Chondrocyte (in vitro differentiated cells): ENCODE measurements at places on chromosomes 16 and 17. TPM values are rescaled to one million over a fixed set of nuclear protein-coding genes. Genes with fewer than 3 reads are reported as not detected.

DNA sequence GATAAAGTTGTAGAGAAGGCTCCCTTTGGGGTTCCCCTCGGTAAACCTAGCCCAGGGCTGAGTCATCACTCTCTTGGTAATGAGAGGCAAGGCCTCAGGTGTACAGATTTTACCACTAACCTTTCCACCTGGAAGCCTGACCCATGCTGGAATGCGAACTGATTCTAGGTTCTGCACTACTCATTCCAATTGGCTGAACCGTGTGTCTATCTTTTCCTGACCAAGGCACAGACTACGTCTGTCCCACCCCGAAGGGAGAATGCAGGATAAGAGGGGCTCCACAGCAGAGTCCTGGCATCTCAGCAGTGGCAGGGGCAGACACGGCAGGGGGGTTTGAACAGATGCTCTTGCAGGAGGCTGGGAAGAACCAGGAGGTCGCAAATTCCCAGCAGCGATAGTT is 65.4 kb upstream of the B4GALNT2 start:
- no peaks in the 10 kb centered on the region for H3K27me3 ChIP-seq
- peaks cover 23% of the 10 kb centered on the region for H3K4me1 ChIP-seq
- no peak for DNase-seq
- no peak overlapping the region for H3K4me3 ChIP-seq
- no peak overlapping the region for H3K27ac ChIP-seq

DNA sequence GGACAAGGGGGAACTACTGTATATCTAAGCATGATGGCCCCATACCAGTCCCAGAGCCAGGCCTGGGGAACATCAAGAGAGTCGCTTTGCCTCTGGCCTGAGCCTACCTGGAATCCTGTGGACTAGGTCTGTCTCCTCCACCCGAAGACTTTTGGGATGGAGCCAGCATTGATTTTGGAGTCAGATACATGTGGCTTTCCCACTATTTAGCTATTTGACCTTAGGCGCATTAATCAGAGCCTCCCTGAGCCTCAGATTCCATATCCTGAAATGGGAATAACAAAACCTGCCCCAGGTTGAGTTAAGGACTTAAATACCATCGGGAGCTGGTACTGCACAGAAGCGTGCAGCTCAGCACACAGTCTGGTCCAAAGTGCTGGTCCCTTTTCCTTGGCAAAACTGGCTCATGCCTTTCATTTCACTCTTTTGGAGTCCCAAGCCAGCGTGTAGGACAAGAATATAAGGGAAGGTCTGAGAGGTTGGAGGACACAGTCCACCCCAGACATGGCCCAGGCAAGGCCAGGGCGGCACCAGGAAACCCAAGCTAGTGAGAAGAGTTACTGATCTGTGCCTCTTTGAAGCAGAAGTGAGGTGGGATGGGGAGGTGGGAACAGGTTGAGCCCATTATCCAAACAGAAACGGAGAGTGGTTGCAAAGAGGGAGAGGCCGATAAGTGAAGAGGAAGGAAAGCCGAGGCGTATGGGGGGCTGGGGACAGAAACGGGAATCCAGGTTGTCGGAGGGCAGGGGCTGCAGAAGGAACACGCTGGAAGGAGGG is 986 bp downstream of the FA2H start:
- no peak overlapping the region for H3K27ac ChIP-seq
- peak overlapping the region; percentile 54 for H3K4me3 ChIP-seq
- H3K36me3 ChIP-seq: no peaks in the 10 kb centered on the region
- DNase-seq: no peak

MYH1 gene
- total RNA-seq: not detected in 3 replicates

ZNF267 gene
- total RNA-seq: 5.0 to 7.6 TPM (median 5.6 TPM) in 3 replicates

GRCh38 chr17:6526362-6527152 is 29.8 kb downstream of the PITPNM3 start:
- H3K27me3 ChIP-seq: peaks cover 6% of the 10 kb centered on the region
- peaks cover 7% of the 10 kb centered on the region for H3K4me1 ChIP-seq
- no peak overlapping the region for H3K4me3 ChIP-seq
- DNase-seq: no peak

DNA sequence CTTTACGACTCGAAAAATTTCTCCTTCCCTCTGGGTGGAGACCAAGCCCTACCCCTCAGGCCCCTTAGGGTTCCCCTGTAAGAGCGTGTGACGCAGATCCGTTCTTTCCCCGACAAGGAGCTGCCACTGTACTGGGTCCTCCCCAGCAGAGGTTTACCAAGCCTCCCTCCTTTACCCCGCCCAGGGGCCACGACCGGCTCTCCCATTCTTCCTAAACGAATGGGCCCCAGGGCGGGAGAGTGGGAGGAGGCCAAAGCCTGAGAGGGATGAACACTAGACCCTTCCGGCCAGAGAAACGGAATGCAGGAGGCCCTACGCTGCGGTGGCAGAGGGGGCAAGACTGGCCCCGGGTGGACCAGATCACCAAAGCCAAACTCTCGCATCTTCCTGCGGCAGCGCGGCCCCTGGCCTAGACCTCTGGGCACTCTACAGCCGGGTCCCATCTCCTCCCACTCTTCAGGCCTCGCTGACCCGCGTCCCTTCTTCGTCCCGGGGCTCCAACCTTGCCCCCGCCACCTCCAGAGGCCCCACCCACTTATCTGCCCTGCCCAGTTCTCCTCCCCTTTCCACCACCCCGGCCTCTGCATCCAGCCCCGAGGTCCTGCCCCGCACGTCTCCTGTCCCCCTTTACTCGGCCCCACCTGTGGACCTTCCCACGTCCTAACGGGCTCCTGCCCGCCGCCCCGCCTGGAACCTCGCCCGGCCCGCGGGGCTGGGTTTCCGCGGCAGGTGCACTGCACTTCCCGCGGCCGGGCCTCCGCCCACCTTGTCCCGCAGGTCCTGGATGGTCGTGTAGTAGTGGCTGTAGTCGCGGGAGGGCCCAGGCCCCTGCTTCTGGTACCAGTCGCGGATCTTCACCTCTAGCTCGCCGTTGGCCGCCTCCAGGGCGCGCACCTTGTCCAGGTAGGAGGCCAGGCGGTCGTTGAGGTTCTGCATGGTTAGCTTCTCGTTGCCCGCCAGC is 765 bp downstream of the KRT19 start:
- no peaks in the 10 kb centered on the region for H3K36me3 ChIP-seq
- peaks cover 28% of the 10 kb centered on the region for H3K27me3 ChIP-seq
- no peak for DNase-seq
- peaks cover 11% of the 10 kb centered on the region for H3K4me1 ChIP-seq
- peak overlapping the region; percentile 55 for H3K4me3 ChIP-seq

CCL1 gene
- total RNA-seq: not detected in 3 replicates

P2RX5 gene
- total RNA-seq: 0.18 to 1.1 TPM (median 0.30 TPM) in 3 replicates

ERAL1 gene
- 31.2 to 40.5 TPM (median 31.8 TPM) in 3 replicates for total RNA-seq

DNA sequence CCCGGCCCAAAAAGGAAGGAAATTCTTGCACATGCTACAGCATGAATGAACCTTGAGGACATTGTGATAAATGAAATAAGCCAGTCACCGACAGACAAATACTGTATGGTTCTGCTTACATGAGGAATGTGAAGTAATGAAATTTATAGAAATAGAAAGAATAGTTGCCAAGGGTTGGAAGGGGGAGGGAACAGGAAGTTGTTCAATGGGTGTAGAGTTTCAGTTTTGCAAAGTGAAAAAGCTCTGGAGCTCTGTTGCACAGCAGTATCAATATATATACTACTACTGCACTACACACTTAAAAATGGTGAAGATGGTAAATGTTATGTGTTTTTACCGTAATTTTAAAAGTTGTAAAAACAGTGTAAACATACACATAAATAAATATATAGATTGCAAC is 43.7 kb downstream of the PKD1L3 start:
- H3K4me1 ChIP-seq: peaks cover 10% of the 10 kb centered on the region
- H3K36me3 ChIP-seq: no peaks in the 10 kb centered on the region
- H3K4me3 ChIP-seq: no peak overlapping the region
- H3K27me3 ChIP-seq: no peaks in the 10 kb centered on the region
- H3K27ac ChIP-seq: no peak overlapping the region

GRCh38 chr17:43620581-43620980 is 41.1 kb downstream of the MEOX1 start:
- no peaks in the 10 kb centered on the region for H3K36me3 ChIP-seq
- no peaks in the 10 kb centered on the region for H3K4me1 ChIP-seq
- DNase-seq: no peak
- no peak overlapping the region for H3K27ac ChIP-seq
- H3K27me3 ChIP-seq: peaks cover 6% of the 10 kb centered on the region

DNA sequence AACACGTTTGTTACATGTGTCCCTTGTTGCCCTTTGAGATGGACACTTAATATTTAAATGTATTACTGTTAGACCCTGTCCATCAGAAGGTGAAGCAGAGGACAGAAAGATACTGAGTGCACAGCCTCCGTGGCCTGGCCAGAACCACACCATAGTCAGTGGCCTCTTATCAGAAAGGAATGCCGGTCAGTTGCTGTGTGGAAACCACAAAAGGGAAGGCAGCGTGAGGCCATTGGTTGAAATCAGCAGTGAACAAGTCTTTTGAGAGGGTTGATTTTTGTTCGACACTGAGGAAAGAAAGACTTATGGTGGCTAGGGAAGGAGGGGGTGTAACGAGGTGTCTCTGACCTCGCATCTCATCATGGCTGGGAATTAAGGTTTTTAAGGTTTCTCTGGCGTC is 85.4 kb upstream of the CLEC18A start:
- no peak for DNase-seq
- H3K4me3 ChIP-seq: no peak overlapping the region

GRCh38 chr17:28702026-28702751 is 9.5 kb downstream of the PROCA1 start:
- H3K27ac ChIP-seq: peak overlapping the region; percentile 62
- H3K36me3 ChIP-seq: peaks cover 33% of the 10 kb centered on the region
